ENCODE measurements at places on chromosomes 2 and 18. TPM values are rescaled to one million over a fixed set of nuclear protein-coding genes. Genes with fewer than 3 reads are reported as not detected.

- no peak for DNase-seq
Observed at GRCh38 chr2:172387361-172387760, 40.0 kb upstream of the ITGA6 start.

DNA sequence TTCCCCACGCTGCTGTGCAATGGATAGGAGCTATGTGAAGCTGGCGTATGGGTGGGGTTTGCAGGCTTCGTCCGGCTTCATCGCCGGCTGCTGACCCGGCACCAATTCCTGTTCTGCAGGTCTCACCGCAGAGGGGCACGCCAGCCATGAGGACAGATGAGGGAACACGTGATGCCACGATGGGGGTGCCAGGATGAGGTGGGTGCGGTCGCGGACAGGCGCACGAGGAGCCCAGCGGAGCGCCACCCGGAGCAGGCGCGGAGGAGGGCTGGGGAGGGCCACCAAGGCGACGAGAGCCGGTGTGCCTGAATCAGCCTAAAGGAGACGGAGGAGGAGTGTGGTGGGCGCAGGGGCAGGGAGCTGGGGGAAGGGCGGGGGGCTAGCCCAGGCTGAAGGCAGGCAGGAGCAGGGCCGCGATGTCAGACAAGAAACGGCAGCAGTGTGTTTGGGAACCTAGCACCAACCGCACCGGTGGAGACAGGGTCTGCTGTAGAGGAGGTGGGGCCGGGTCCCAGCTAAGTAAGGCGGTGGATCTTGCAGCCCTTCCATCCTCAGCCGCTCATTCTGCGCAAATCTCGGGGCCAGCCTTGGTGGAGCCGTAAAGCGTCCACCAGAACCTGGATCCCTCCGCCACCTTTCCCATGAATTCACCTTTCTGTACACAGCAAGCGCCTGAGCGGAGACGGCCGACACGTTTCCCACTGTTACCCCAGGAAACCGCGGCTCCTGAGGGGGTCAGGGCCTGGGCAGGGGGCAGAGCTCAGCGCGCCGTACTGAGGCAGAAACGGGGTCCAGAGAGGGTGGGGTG is 17.0 kb upstream of the CD8A start:
- no peak for DNase-seq

- DNase-seq = no peak
Observed at GRCh38 chr2:71005271-71006202, 10.9 kb upstream of the TEX261 start.

Gene AQP12A
- total RNA-seq = not detected

DNA sequence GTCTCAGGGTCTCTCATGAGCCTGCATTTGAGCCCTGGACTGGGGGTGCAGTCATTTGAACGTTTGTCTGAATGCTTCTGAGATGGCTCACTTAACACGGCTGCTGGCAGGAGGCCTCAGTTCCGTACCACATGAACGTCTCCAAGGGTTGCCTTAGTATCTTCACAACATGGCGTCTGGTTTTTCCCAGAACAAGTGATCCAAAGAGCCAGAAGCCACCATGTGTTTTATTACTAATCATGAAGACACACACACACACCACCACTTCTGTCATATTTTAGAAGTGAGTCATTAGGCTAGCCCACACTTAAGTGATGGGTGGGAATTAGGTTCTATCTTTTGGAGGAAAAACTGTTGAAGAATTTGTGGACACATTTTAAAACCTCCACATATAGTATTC is 15.0 kb upstream of the MYO1B start:
- no peak for DNase-seq

Gene SATB2
- 9.2 TPM for total RNA-seq

All from neural crest cell (in vitro differentiated cells).